ENCODE measurements at places on chromosomes 13 and 19.

- no peak for DNase-seq
Measured at GRCh38 chr13:80524447-80525215, 183.7 kb upstream of the SPRY2 start.

GRCh38 chr13:81791641-81792040 is 1450.7 kb upstream of the SPRY2 start:
- no peak for DNase-seq

- no peak for DNase-seq
Measured at GRCh38 chr19:738509-739128, 12.3 kb upstream of the MISP start.

- DNase-seq: no peak
Measured at GRCh38 chr19:4361152-4362046, 18.0 kb downstream of the MPND start.

GRCh38 chr13:98293103-98293502 is 116.0 kb upstream of the RNF113B start:
- DNase-seq: no peak

- no peak for DNase-seq
Measured at GRCh38 chr13:25171170-25171516, 945 bp downstream of the AMER2 start.

DNA sequence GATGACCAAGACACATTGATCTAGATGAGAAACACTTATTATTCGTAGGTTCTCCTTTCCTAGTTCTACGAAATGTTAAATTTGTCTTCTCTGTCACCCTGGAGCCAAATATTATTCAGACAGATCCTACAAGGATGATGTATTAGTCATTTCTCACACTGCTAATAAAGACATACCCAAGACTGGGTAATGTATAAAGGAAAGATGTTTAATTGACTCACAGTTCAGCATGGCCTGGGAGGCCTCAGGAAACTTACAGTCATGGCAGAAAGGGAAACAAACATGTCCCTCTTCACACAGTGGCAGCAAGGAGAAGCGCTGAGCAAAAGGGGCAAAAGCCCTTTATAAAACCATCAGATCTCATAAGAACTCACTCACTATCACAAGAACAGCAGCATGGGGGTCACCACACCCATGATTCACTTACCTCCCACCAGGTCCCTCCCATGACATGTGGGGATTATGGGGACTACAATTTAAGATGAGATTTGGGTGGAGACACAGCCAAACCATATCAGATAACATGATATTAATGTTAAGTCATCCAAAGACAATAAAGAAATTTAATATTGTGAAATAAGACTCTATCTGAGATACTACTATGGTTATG is 1248.8 kb upstream of the SLC10A2 start:
- no peak for DNase-seq

- no peak for DNase-seq
Measured at GRCh38 chr13:29551214-29551613, 44.3 kb downstream of the SLC7A1 start.

DNA sequence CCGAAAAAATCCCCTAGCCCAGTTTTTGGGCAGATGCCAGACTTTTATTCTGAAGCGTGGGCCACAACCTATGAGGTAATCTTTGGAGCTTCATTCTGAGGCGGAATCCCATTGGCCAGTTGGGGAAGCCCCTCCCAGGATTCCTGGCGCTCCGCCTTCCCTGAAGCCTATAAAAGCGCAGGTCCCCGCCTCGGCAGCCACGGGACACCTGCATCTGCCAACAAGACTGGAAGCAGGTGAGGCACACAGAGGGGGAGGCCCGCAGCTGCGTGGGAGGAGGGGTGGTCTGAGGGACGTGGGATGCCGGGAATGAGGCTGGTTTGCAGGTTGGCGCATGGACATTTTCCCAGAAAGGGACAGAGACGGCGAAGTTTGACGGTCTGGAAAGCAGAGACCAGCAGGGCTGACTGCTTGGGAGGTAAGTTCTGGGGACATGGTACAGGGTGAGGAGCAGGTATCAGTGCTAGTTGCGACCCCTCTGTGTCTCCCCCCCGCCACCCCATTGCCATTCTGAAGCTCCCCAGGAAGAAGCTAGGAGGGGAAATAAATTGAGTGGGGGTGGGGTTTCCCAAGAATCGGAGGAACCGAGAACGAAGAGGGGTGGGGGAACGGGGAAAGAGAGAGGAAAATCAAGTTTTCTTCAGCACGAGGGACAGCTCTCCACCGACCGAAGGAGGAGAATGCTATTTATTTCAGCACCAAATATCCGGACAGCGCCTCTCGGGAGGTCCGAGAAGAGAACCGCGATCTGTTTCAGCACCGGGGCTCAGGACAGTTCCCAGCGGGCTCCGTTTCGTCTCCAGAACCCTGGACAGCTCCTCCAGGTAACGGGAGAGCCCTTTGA is 22.4 kb upstream of the FEM1A start:
- peak; percentile 31 for DNase-seq

All from hematopoietic multipotent progenitor cell treated with erythropoietin and hydrocortisone succinate and interleukin-3 and kit ligand, for 17 days (in vitro differentiated cells).